ENCODE measurements at places on chromosomes 11 and 22.

GRCh38 chr11:40958707-40959106, 500.7 kb downstream of the LRRC4C start:
- no peak for DNase-seq

GRCh38 chr11:120335556-120335907, 681 bp upstream of the ARHGEF12 start:
- no peak for DNase-seq

- no peak for DNase-seq
Observed at GRCh38 chr11:108825381-108825780, 160.5 kb downstream of the DDX10 start.

- DNase-seq: no peak
Observed at GRCh38 chr11:11363674-11364073, 10.6 kb upstream of the CSNK2A3 start.

GRCh38 chr22:30209642-30210041, 36.9 kb downstream of the LIF start:
- no peak for DNase-seq

GRCh38 chr11:103881584-103881983, 154.9 kb upstream of the DDI1 start:
- no peak for DNase-seq

DNA sequence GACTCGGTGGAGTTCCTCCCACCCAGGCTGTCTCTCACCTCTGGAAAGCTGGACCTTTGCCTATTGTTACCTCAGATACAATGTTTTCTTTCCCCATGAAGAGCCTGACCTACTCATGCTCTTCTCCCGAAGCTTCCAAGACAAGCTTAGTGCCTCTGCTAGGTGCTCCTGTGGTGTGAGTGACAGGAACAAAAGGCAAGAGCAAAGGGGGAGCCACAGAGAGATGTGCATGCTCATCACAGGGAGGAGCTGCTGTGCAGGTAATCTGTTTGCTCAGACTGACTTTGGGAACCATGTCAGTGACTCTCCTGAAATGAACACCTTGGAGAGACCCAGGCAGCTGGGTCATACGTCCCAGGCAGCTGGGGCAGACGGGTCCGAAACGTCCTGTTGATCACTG, 53.6 kb upstream of the VSTM5 start:
- no peak for DNase-seq

- no peak for DNase-seq
Observed at GRCh38 chr22:46894081-46894671, 131.7 kb downstream of the TBC1D22A start.

DNA sequence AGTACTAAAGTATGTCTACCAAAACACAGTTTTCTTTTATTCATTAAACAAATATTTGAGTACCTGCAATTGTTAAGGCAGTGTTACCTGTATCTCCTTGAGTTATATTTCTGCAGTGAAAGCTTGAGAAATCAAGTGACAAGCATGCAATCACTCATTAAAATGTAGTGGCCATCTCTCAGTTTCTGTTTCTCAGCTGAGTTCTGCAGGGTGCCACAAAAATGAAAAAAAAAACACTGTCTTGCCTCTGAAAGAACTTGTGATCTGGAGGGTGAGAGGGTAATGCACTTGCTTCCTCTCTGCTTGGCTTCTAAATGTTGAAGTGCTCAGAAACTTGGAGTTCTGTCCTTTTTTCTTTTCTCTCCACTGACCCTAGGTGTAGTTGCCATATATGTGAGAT, 6.8 kb downstream of the QSER1 start:
- DNase-seq: no peak

Data from CD4-positive, alpha-beta T cell treated with Interferon alpha-2 for 1 hour (primary cell).